Gastrocnemius medialis (tissue), 4 donors: ENCODE measurements at places on chromosomes 12 and 14.

DNA sequence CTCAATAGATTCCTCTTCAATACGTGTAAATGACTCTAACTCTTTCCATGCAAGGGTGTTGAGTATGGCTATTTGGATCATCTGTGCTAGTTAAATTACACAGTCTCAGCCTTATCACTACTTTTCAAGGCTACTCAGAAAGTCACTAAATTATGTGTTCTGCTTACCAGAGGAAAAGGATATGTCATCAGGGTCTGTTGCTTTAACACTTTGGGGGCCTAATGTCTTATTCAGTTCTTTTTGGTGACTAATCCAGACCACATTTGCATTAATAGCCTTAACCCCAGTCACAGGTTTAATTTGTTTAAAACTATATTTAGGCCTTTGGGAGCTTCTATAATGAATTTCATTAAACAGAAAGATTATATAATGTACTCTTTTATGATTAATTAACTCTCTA, 649.3 kb downstream of the RPS29 start:
- H3K27ac ChIP-seq, result no peak overlapping the region
- H3K27me3 ChIP-seq, result no peaks in the 10 kb centered on the region
- no peak for DNase-seq
- H3K4me1 ChIP-seq, result no peaks in the 10 kb centered on the region
- H3K36me3 ChIP-seq, result no peaks in the 10 kb centered on the region
- no peak overlapping the region for H3K4me3 ChIP-seq

DNA sequence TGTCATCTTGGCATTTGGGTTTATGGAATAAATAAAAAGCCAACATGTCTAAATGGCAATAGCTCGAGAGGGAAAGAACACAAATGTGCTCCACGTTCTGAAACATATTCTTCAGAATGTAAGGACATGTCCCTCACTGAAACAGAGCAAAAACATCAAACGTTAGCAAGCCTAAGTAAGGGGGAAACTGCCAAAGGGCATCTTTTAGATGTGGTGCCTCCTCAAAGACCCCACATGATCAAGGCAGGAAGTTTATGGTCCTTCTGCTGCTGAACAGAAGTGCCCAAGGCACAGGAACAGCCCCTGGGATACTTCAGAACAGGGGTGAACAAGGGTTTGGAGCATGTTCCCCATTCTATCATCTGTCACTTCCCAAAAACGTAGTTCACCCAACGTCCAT, 227.0 kb downstream of the ANO2 start:
- DNase-seq, result no peak
- H3K4me1 ChIP-seq, result no peaks in the 10 kb centered on the region
- H3K27ac ChIP-seq, result no peak overlapping the region
- H3K36me3 ChIP-seq, result no peaks in the 10 kb centered on the region
- peaks cover 3% of the 10 kb centered on the region for H3K27me3 ChIP-seq

- H3K36me3 ChIP-seq, result no peaks in the 10 kb centered on the region
- H3K27me3 ChIP-seq, result no peaks in the 10 kb centered on the region
- no peak overlapping the region for H3K4me3 ChIP-seq
- no peak for DNase-seq
- H3K27ac ChIP-seq, result no peak overlapping the region
- H3K4me1 ChIP-seq, result peaks cover 2% of the 10 kb centered on the region
Observed at GRCh38 chr14:61461808-61462275, 140.5 kb downstream of the PRKCH start.

DNA sequence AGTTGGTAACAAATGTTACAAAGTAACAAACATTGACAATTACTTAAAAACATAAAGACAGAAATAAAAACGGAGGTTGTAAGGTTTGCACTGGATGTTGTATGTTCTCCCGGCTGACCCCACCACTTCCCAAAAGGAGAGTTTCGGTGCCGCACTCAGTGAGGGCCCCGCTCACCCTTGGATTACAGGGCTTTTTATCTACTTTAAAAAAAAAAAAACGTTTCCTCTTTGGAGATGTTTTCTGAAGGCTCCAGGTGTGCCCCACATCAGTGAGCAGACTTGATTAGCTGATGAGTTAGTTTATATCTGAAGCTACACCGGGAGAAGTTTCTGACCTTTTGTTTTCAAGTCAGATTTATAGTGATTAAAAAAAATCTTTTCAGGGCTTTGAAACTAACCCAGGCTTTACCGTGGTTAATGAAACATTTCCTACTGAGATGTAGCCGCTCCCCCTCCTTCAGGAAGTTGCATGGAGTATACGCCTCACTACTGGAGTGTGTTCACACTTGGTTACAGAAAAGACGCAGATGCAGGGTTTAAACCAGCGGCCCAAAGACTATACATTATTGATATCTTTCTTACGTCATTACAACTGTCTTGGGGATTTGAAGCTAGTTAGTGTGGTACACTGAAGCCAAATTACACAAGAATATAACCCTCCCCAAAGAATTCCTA, 38.0 kb upstream of the BCL7A start:
- H3K4me1 ChIP-seq, result no peaks in the 10 kb centered on the region
- H3K4me3 ChIP-seq, result no peak overlapping the region
- H3K27me3 ChIP-seq, result no peaks in the 10 kb centered on the region
- no peak for DNase-seq

- H3K27ac ChIP-seq, result no peak overlapping the region
- no peaks in the 10 kb centered on the region for H3K4me1 ChIP-seq
- H3K36me3 ChIP-seq, result no peaks in the 10 kb centered on the region
- no peak overlapping the region for H3K4me3 ChIP-seq
- no peaks in the 10 kb centered on the region for H3K27me3 ChIP-seq
- DNase-seq, result no peak
Observed at GRCh38 chr12:25502118-25502517, 51.0 kb downstream of the LMNTD1 start.

GRCh38 chr12:52439420-52439819, 5.2 kb upstream of the KRT75 start:
- no peaks in the 10 kb centered on the region for H3K36me3 ChIP-seq
- H3K27ac ChIP-seq, result no peak overlapping the region
- no peak for DNase-seq
- H3K4me1 ChIP-seq, result no peaks in the 10 kb centered on the region
- H3K27me3 ChIP-seq, result peaks cover 6% of the 10 kb centered on the region

DNA sequence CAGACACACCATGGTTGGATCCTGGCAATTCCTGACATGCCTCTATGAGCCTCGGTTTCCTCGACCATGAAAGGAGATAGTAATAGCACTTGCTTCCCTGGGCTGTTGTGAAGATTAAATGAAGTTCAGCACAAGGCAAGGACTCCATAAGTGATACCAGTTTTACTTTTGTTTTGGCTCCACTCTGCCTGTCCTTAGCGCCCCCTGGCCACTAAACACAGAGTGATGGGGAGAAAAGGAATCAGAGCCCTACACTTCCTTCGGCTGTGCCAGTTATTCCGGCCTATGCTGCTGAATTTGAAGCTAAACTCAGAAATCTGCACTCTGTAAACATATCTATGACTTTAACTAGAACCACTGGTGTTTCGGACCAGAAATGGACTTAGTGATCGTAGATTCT, 173.8 kb downstream of the C12orf75 start:
- H3K27ac ChIP-seq, result no peak overlapping the region
- no peak for DNase-seq
- H3K4me3 ChIP-seq, result no peak overlapping the region
